Prostate gland (tissue), 2 donors: ENCODE measurements at places on chromosomes 11 and 22.

- no peak for DNase-seq
These were observed 69.7 kb upstream of the BMAL1 start for GRCh38 chr11:13207665-13208594.

DNA sequence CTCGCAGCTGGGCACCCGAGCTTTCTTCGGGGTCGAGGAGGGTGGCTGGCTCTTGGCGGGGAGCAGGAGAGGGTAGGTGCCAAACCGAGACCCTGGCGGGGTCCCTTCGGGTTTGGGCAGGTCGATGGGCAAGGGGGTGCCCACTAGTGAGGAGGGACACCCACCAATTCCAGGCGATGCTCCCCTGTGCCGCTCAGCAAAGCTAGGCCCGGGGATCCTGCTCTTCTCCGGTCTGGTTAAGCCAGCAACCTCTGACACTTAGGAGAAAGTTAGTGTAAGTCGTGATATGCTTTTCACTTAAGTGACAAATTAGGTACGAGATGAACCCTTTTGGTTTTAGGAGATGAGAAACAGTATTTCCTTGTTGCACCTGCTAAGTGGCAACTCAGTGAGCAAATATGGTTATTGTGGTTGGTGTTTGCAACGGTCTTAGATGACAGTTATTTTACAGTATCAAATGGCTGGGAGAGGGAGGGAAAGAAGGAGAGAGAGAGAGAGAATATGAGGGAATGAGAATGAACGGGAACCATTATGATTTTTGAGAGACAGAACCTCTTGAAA is 565 bp downstream of the NUCB2 start:
- DNase-seq = peak; percentile 16

GRCh38 chr11:67057205-67057672 is 592 bp downstream of the RHOD start:
- peak; percentile 21 for DNase-seq

DNA sequence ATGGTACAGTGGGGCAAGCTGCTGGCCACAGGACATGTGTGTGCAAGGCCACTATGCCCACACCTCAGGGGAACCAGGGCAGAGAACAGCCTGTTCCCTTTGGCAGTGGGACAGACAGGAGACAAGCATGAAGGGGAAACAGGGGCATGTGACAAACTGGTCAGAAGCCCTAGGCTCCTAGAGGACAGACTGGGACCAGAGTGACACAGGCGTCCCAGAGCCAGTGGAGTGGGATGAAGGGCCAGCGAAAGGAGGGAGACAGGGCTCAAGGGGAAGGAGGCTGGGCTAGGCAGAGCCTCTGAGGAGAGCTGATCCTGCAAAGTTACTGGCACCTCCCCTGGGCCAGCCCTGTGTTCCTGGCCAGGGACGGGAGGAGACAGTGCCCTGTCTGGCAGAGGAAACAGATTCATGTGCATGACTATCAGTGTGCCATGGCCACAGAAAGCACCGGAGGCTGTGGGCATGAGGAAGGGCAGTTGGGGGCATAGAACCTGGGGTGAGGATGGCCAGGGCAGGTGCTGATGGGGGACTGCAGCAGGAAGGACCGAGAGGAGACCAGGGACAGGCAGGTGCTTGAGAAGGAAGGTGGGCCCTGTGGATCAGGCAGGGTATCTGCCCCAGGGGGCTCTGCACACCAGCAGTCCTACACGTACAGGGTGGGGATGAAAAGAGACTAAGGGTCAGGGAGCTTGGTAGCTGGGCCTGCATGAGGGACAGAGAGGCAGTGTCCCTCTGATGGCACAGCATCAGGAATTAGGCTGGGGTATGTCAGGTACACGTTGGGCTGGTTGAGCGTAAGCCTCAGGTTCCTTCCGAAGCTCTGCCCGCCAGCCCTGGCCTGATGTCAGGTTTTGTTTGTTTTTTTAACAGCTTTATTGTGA is 9.8 kb downstream of the DERL3 start:
- no peak for DNase-seq

- no peak for DNase-seq
These were observed 1354.4 kb downstream of the LRRC4C start for GRCh38 chr11:40104941-40105550.

GRCh38 chr22:21047730-21048129 is 2.0 kb downstream of the LRRC74B start:
- no peak for DNase-seq

DNA sequence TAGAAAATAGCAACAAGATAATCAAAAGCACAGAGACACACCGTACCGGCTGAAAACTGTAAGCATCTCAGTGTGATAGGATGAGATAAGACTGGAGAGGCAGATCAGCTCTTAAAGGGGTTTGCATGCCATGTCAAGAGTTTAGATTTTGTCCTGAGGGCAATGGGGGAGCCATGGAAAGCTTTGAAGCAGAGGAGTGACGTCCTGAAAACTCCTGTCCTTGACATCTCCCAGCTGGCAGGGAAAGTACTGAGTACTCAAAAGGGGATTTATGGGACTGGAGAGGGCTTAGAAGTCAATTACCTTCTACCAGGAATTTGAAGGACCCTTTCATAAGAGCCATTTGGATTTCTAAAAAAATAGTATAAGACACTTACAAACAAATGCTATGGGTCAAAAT is 420.5 kb upstream of the NARS2 start:
- DNase-seq = no peak

DNA sequence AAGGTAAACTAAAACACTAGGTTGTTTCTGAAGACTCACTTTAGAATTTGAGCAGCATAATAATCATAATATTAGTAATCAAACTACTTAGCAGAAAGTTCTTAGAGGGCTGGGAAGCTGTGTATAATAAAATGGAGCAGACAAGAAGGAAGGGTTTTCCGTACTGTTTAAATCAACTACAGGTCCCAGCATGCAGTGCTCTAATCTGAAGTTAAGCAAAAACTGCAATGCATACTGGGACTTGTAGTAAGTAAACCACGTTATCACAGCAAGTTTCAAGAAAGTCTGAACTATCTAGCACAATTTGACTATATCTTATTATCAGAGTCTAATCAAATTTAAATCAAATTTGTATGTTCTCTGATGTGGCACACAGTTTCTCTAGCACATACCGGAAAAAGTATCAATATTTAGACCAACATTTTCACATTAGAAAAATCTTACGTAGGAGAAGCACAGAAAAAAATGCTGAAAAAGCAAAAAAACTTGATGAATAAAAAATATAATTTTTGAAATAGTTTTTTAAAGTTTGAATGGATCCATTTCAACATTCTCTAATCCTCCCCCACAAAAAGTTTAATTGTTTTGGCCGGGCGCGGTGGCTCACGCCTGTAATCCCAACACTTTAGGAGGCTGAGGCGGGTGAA is 8.2 kb downstream of the PHF21A start:
- DNase-seq = peak; percentile 49

DNA sequence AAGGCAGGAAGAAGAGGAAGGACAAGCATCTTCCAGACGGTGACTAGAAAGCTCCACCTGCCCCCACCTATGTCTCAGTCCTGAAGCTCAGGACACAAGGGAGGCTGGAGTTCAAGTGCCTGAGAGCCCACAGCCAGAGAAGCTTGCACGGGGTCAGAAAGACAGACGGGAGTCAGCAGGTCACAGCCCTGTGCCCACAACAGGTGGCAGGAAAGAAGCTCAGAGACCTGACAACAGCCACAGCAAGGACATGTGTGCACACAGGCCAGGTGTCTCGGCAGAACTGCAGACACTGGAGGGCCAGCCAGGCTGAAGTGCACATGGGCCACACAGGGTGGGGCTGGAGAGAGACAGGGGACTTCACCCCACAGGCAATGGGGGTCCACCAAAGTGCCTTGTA is 37.2 kb upstream of the MOB2 start:
- DNase-seq = no peak

DNA sequence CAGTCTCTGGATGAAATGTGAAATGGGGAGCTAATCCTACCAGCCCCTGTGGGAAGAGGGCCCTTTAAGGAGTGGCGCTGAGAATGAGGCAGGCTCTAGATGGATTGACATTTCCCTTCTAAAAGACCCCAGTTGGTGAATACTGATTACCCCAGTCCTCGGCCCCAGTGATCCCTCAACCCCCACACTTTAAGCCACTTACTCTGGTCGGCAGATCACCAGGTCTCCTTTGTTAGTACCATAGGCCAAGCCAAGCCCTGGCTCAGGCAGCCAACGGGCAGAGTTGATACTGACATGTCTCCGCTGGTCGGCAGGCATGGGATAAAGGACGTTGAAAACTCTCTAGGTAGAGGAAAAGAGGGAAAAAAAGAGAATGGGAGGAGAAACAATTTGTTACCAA is 26.1 kb upstream of the CHRM4 start:
- DNase-seq = no peak

DNA sequence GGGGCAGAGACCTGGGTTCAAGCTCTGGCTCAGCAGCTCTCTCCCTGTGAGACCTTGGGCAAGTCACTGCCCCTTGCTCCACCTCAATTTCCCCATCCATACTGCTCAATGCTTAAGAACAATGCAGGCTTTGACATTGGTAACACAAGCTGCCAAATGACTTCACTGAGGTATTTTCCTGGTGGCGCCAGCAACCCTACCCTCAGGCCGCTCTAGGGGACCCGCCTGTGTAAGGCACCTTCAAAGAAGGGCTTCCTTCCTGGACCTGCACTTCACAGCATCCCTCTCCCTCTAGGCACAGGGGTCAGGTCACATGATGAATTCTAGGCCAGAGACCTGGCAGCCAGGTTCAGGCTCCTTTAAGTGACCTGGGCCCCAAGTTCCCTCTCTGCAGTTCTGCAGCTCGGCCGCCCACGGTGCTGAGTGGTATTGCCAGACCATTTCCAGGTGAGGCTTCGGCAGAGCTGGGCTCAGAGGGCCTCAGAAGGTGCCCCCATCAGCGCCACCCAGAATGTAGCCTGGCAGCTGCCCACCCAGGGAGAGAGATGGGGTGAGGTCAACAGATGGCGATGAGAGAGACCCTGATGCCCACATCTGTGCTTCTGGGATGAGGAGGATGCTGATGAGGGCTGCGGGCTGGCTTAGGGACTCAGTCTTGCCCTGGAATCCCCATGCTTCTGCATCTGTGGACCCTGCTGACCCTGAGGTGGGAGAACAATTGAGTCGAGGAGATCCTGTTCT is 4.5 kb downstream of the WNT11 start:
- no peak for DNase-seq

DNA sequence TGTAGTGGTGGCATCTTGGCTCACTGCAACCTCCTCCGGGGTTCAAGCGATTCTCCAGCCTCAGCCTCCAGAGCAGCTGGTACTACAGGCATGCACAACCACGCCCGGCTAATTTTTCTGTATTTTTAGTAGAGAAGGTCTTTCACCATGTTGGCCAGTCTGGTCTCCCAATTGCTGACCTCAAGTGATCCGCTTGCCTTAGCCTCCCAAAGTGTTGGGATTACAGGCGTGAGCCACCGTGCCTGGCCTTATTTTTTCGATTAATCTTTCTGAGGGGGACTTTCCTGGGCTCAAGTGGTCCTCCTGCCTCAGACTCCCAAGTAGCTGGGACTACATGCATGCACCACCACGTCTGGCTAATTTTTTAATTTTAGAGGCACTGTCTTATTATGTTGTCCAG is 5.6 kb downstream of the SNU13 start:
- no peak for DNase-seq

GRCh38 chr11:35584321-35584720 is 33.9 kb upstream of the FJX1 start:
- no peak for DNase-seq

GRCh38 chr11:76783294-76783895 is at the start of gene TSKU:
TSS of gene TSKU (plus strand) at chr11:76783356. CDS start at chr11:76795617, 12,261 bp downstream.
- DNase-seq = no peak

GRCh38 chr11:127454856-127455255 is 454.3 kb upstream of the KIRREL3 start:
- DNase-seq = no peak

- DNase-seq = no peak
These were observed 5.4 kb upstream of the MAPK8IP1 start for GRCh38 chr11:45879803-45880686.

DNA sequence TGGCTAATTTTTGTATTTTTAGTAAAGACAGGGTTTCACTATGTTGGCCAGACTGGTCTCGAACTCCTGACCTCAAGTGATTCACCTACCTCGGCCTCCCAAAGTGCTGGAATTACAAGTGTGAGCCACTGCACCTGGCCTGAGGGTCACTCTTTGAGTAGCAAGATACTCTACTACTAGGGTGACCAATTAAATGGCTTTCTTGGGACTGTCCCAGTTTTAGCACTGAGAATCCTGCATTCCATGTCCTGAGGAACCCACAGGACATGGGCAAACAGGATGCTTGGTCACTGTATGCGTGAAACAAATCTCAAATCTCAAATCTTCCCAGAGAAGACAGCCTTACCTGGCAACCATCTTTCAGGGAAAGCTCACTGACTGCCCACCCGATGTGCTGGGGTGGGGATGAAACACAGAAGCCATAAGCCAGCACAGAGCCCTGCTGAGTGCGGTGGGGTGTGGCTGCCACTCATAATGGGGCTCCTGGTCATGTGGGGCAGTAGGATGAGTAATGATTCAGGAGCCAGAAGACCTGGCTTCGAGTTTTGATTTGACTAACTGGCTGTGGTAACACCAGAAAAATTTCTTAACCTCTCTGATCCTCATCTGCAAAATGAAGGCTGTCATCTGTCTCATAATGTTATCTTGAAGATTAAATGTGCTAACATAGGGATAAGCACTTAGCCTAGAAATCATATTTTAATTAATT is 11.5 kb downstream of the CLMP start:
- DNase-seq = no peak

DNA sequence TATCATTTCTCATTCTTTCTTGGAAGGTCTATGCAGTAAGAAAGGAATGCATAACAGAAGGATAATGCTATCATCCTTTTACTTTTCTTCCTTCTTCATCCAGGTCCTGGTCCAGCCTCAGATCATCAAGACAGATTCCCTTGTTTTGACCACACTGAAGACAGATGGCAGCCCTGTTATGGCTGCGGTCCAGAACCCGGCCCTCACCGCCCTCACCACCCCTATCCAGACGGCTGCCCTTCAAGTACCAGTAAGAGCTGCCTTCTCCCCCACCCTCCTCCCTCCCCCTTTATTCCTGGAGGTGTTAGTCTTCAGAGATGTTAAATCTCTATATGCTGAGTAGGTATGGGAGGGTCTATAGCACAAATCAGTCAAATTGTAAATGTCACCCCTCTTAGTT is 37.9 kb downstream of the SREBF2 start:
- no peak for DNase-seq

DNA sequence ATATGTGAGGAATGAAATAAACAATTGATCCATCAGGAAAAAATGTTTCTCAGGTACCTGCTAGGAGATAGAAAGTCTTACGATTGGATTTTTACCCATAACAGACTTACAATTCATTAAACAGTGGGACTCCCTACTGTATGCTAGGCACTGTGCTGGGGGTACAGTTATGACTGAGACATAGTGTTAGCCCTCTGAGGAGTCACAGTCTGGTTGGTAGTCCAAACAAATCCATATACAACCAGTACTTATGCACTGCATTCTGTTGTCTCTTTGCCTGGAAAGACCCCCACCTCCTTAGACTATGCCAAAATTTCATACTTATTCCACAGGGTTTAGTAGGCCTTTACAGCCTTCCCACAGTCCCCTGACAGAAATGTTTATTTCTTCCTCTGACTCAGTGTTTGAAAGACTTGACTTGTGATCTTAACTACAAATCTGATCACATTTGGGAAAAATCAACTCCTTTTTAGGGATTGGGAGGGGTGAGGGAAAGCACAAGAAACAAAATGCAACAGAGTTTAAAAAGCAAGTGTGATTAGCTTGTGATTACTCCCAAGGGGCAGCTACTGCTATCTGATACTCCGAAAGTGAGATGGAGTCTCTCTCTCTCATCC is 69.4 kb upstream of the HORMAD2 start:
- no peak for DNase-seq

GRCh38 chr22:25780673-25781072 is 38.7 kb downstream of the MYO18B start:
- DNase-seq = no peak

- DNase-seq = no peak
These were observed 30.6 kb downstream of the LMO1 start for GRCh38 chr11:8232849-8233606.

GRCh38 chr11:102971766-102972165 is 16.2 kb upstream of the MMP13 start:
- DNase-seq = no peak
